C1 segment of cervical spinal cord (tissue), 14 donors: ENCODE measurements at places on chromosomes 5 and 9.

GRCh38 chr5:179837076-179838011, 16.6 kb downstream of the SQSTM1 start:
- no peak for DNase-seq

DNA sequence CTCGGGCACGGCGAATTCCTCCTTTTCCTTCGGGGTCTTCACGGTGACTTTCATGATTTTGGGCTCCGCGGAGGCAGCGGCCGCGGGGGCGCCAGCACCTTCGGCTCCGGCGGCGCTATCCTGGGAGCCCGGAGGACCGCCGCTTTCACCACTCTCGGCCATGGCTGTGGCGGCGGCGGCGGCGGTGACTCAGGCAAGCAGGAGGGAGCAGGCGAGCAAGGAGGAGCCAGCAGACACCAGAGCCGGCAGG, 315 bp downstream of the UBQLN1 start:
- DNase-seq = no peak

DNA sequence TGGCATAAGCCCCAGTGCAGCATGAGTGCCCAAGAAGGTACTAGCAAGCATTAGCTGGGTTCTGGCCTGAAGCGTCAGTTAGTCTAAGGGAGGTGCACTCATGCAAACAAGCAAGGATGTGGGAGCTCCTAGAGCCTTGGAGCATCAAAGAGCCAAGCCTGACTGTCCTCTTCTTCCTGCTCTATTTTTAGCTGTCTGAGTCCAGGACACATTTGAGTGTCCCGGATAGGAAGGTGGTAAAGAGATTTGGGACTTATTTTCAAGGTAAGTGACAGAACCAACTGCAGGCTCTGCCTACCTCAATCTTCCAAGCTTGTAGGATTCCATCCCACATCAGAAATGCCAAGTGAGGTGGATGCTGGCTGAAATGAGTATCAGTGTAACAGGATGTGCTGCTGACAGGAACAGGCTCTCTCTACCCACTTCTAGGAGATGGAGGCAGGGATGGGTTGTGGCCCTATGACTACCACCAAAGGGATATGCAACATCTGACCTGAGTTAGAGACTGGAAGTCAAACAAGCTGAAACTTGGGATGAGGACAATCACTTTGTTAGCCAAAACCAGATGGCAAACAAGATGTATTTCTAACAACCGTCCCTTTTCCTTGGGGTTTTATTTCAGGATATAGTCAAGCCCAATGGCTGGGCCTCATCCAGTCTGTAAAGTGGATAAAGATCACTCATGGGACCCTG, 15.1 kb downstream of the MACROH2A1 start:
- no peak for DNase-seq

- DNase-seq = no peak
These were observed 170.3 kb upstream of the FTMT start for GRCh38 chr5:121681229-121681855.

DNA sequence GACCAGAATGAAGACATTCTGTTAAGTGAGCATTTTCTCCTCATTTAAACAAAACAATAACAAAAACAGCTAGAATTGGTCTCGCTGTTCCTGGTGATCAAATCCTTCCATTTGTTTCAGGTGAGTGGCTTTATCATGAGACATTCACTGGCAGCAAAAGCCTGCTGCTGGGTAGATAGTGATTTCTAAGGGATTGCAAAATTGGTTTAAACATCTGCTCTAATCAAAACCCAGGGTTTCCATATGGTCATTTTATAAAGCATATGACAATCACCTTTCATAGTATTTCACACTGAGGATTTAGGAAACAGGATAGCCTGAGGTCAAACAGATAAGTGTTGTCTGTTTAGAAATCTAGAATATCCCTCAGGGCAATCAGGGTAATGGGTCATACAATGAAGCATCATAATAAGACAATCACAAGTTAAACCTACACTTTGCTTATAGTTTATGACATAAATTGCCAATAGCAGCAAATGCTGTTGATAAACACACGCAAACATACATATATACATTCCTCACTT, 769.6 kb upstream of the C9orf72 start:
- DNase-seq = no peak

DNA sequence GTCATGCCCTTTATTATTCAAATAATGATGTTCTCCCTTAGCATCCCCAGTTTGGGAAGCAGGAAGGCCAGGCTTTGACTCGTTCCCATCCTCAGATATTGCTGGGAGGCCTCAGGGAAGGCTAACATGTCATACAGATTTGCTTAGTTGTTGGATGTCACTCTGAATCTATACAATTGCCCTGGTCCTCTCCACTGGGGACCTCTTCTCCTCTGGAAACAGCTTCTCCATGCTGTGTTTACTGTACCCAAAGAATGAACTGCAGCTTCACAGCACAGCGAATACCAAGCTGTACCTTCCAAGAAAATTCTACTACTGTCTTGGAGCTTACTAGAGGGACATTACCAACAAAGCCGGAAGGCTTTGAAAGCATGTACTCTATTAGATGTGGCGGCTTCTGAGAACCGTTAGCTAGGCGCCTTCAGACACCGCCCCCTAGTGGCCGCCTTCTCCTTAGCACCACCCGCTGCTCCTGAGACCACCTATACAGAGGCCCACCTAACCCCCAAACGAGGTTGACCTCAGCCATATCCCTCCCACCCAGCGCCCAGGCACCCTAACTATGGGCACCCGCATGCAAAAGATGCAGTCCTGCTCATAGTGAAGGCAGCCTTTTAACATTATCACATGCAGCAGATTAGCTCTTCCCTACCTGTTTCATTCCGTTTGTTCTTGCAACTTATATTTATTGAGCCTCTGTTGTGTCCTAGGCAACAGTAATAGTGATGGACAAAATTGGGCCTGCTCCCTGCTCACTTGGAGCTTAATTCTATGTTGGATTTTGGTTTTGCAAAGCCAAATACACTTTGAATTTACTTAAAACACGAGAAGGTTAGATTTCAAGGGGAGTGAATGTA, 34.9 kb upstream of the FOXI1 start:
- no peak for DNase-seq

- DNase-seq = no peak
These were observed 8.1 kb downstream of the MTMR12 start for GRCh38 chr5:32304622-32305021.

GRCh38 chr9:32989660-32990059, 11.8 kb downstream of the APTX start:
- no peak for DNase-seq

- no peak for DNase-seq
These were observed 64.5 kb downstream of the ENTREP1 start for GRCh38 chr9:69389437-69389995.

DNA sequence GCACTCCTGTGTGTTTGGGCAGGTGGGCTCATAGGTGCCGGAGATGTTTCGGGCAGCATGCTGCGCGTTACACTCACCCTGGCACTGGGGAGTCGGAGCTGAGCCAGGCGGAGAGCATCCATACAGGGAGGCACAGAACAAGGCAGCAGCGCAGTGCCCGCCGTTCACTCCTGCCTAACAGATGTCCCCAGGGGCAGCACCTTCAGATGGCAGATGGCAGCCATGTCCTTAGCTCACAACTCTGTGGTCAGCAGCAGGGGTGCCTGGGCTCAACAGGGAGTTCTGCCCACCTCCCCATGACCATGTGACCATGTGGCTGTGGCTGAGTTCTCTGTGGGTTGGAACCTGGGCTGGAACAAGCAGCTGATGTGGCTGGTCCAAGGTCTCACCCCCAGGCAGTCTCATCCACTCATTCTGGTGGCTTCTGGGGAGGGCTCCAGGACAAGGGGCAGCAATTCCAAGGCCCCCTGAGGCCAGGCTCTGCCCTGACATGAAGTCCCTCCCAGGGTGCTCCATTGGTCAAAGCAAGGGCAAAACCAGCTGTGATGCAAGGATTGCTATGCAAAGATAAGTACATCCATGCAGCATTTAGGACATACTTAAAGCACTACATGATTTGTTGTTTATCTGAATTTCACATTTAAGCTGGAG, 64.2 kb downstream of the MRPL36 start:
- DNase-seq = no peak

- DNase-seq = no peak
These were observed 263.3 kb downstream of the MAST4 start for GRCh38 chr5:66859526-66859925.

- DNase-seq = no peak
These were observed 252.4 kb upstream of the NFIL3 start for GRCh38 chr9:91676046-91676445.

DNA sequence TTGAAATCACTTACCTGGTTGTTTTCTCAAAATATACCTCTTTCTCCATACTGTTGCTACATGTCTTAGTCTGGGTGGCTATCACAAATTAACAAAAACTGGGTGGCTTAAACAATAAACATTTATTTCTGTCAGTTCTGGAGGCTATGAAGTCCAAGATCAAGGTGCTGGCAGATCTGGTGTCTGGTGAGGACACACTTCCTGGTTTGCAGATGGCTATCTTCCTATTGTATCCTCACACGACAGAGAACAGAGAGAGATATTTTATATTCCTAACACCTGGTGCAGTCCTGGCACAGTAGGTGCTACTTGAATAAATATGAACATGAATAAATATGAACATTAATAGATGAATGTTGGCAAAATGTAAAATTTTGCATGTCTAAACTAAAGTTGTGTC, 164.3 kb upstream of the ACOT12 start:
- DNase-seq = no peak

DNA sequence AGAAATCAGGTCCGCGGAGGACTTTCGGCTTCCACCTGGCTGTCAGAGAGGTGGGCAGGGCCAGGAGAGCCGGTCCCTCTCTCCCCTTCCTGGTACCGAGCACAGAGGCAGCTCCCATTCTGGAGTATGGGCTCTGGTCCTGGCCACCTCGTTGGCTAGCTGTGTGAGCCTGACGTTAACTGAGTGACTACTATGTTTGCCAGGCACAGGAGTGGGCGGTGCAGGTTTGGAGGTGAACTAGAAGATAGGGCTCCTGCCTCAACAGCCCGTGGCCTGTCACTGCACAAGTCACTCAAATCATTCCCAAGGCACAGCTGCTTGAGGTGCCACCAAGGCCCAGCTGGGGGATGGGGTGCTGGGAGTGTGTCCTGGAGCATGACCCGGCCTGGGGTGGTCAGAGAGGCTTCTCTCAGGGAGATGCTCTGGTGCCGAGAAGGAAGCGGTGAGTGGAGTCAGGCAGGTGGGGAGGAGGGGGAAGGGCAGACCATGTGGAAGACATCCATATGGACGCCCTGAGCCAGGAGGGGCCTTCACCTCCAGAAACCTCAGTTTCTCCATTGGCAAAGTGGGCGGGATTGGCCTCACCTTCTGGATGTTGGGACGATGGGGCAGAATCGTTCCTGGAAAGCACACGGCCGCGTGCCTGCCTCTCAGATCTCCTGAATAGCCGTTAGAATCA, 39.5 kb downstream of the NCS1 start:
- no peak for DNase-seq
